Activated CD8-positive, alpha-beta memory T cell treated with anti-CD3 and anti-CD28 coated beads for 36 hours (primary cell): ENCODE measurements at places on chromosomes 1 and 21. TPM values are rescaled to one million over a fixed set of nuclear protein-coding genes. Genes with fewer than 3 reads are reported as not detected.

OBSCN gene
- total RNA-seq, result 10.1 TPM

CFHR2 gene
- not detected for total RNA-seq

PADI1 gene
- not detected for total RNA-seq

DNAJC28 gene
- total RNA-seq, result 0.36 TPM

LAD1 gene
- not detected for total RNA-seq

SPRR2E gene
- not detected for total RNA-seq
